ENCODE measurements at places on chromosomes 5 and 9.

- H3K4me3 ChIP-seq: no peak overlapping the region
- 0 out of 2 replicates have a peak, but pooled peaks cover 1% of the 10 kb centered on the region for H3K4me1 ChIP-seq
- H3K27me3 ChIP-seq: no peaks in the 10 kb centered on the region
- no peaks in the 10 kb centered on the region for H3K36me3 ChIP-seq
- DNase-seq: no peak
Measured at GRCh38 chr9:23551311-23551721, 274.7 kb downstream of the ELAVL2 start.

- H3K27me3 ChIP-seq: no peaks in the 10 kb centered on the region
- H3K27ac ChIP-seq: no peak overlapping the region
- H3K4me1 ChIP-seq: no peaks in the 10 kb centered on the region
- H3K36me3 ChIP-seq: no peaks in the 10 kb centered on the region
- no peak overlapping the region for H3K4me3 ChIP-seq
Measured at GRCh38 chr5:79577693-79578092, 34.5 kb upstream of the TENT2 start.

DNA sequence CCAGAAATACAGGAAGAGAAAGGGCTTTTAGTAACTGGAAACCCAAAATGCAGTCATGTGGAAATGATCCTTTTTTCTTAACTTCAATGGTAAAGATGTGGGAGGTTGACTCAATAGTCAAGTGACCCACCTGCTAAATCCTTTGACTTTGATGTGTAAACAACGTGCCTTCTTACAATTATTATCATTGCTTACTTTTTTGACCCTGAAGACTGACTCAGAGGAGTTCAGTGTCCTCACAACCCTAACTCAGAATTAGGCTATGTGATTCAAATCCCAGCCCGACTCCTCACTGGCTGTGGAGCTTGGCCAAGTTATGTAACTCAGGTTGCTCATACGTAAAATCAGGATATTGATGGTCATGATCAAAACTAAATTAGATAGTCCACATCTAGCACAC, 27.9 kb downstream of the ANXA1 start:
- no peak overlapping the region for H3K4me3 ChIP-seq
- H3K4me1 ChIP-seq: 0 out of 2 replicates have a peak, but pooled peaks cover 1% of the 10 kb centered on the region
- no peaks in the 10 kb centered on the region for H3K27me3 ChIP-seq

DNA sequence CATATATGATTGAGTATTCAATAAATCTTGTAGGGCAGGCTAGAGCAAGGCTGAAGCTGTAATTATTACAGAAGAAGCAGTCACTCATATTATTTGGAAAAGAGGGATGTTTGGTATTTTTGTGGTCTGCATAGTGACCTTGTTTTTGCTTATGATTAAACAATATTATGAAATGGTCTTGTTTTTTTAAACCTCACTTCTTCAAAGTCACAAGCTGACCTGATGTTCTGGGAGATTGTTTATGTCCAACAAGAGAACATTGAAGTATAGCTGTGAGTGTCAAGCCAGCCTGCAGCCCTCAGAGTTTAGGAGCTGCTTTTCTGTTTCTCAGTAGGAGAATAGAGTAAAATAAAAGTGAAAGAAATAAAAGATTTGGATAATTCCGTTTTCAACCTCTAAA, 342.2 kb downstream of the LRRC70 start:
- no peaks in the 10 kb centered on the region for H3K27me3 ChIP-seq
- no peaks in the 10 kb centered on the region for H3K4me1 ChIP-seq
- no peak overlapping the region for H3K27ac ChIP-seq
- no peaks in the 10 kb centered on the region for H3K36me3 ChIP-seq
- DNase-seq: no peak
- no peak overlapping the region for H3K4me3 ChIP-seq

- H3K27me3 ChIP-seq: peaks cover 12% of the 10 kb centered on the region
- no peak overlapping the region for H3K4me3 ChIP-seq
- H3K4me1 ChIP-seq: no peaks in the 10 kb centered on the region
- H3K27ac ChIP-seq: no peak overlapping the region
- DNase-seq: no peak
Measured at GRCh38 chr5:140141241-140141640, 15.5 kb downstream of the IGIP start.

GRCh38 chr9:111700776-111701175, 39.4 kb downstream of the GNG10 start:
- no peak for DNase-seq
- no peaks in the 10 kb centered on the region for H3K4me1 ChIP-seq
- H3K4me3 ChIP-seq: no peak overlapping the region
- no peak overlapping the region for H3K27ac ChIP-seq
- H3K36me3 ChIP-seq: no peaks in the 10 kb centered on the region

GRCh38 chr9:127319366-127320114, 55.0 kb downstream of the GARNL3 start:
- no peak overlapping the region for H3K4me3 ChIP-seq
- no peak overlapping the region for H3K27ac ChIP-seq
- H3K36me3 ChIP-seq: no peaks in the 10 kb centered on the region
- H3K27me3 ChIP-seq: no peaks in the 10 kb centered on the region
- H3K4me1 ChIP-seq: no peaks in the 10 kb centered on the region

DNA sequence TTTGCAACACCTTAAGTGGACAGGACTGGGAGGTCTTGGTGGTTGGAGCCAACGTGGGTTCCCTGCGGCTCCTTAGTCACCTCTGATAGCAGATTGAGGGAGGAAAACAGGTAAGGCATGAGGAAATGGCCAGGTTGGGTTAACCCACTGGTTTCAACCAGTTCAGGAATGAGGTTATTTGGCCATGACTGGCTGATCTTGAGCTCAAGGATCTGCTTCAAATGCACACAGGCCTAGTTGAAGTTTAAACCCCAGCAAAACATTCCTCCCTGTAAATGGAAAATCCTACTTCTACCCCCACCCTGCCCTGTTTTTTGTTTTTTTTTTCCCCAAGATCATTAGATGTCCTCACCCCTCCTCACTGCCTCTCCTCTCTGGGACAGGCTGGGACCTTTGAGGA, 3.2 kb upstream of the NUP214 start:
- peaks cover 17% of the 10 kb centered on the region for H3K36me3 ChIP-seq
- no peaks in the 10 kb centered on the region for H3K4me1 ChIP-seq
- no peak overlapping the region for H3K4me3 ChIP-seq
- H3K27me3 ChIP-seq: no peaks in the 10 kb centered on the region
- DNase-seq: no peak

DNA sequence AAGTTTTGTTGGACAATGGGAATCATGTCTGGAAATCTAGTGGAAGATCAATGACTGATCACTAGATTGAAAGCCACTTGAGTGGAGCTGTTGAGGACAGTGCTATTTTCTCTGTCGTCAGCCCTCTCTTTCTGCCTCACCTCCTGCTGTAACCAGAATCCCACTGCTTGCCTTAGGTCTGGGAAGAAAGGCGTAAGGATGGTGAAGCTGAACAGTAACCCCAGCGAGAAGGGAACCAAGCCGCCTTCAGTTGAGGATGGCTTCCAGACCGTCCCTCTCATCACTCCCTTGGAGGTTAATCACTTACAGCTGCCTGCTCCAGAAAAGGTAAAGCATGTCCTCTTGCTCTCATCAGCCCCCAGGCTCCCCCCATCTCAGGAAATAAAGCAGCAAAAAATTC, 1.1 kb downstream of the NSG2 start:
- no peak overlapping the region for H3K4me3 ChIP-seq
- H3K4me1 ChIP-seq: no peaks in the 10 kb centered on the region
- no peak overlapping the region for H3K27ac ChIP-seq
- no peaks in the 10 kb centered on the region for H3K36me3 ChIP-seq

DNA sequence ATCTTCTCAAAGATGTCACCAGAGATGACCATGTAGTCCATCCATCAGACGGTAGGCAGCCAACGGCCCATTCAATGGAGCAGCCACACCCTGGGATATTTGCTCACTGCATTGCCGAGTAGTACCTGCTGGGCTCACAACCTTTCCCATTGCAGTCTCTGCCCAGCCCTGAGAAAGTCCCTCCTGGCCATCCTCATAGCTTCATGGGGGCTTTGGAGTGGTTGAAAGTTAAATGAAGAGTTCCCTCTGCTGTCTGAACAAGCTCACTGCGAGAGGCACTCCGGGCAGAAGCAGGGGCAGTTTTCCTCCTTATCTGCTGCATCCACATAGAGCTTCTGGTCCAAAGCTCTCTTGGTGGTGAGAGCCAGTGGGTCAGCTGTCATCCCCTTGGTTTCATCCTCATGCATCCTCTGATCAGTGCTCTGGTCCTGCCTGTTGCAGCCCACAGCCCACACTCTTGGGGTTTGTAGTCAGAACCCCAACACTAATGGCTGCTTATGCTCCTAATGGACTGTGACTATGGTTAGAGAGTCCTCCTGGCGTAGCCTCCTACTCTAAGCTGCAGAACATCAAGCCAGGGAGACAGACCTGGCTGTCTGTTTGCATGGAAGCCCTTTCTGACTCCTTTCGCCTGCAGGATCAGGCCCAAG, 23.3 kb downstream of the TNFSF8 start:
- H3K27ac ChIP-seq: no peak overlapping the region
- no peak overlapping the region for H3K4me3 ChIP-seq
- DNase-seq: peak; percentile 58
- no peaks in the 10 kb centered on the region for H3K36me3 ChIP-seq

- DNase-seq: no peak
- H3K4me1 ChIP-seq: peaks cover 7% of the 10 kb centered on the region
- H3K27ac ChIP-seq: no peak overlapping the region
- no peaks in the 10 kb centered on the region for H3K27me3 ChIP-seq
Measured at GRCh38 chr9:116476935-116477381, 210.1 kb upstream of the TRIM32 start.

DNA sequence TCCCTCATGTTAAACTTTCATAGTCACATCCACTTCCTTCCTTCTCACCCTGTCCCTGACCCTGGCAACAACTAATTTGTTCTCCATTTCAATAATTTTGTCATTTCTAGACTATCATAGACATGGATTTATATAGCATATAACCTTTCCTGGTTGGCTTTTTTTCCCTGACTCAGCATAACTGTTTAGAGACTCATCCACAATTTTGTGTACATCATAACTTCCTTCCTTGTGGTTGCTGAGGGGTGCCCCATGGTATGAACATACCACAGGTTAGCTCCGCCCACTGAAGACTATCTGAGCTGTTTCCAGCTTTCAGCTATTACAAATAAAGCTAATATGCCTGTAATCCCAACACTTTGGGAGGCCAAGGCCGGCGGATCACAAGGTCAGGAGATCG, 137.3 kb downstream of the PHF2 start:
- no peak overlapping the region for H3K4me3 ChIP-seq
- DNase-seq: no peak
- no peaks in the 10 kb centered on the region for H3K36me3 ChIP-seq
- H3K4me1 ChIP-seq: no peaks in the 10 kb centered on the region

DNA sequence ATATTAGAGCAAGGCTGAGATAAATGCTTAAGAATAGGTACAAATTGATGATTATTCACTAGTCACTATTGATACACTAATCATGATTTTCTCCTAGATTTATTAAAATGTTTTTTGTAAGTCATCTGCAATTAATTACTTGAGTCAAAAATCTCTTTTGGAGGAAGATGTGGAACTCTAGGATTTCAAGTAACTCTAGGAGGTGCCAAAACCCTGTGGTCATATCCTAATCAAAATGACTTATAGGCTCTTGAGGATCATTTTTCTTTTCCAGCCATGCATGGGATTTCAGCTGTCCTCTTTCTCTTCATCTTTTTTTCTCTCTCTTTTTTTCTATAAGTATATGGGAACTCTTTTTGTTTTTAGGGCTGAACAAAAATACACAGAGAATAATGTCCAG, 141.8 kb upstream of the CD180 start:
- DNase-seq: no peak
- no peaks in the 10 kb centered on the region for H3K27me3 ChIP-seq
- no peak overlapping the region for H3K4me3 ChIP-seq
- no peaks in the 10 kb centered on the region for H3K4me1 ChIP-seq
- no peak overlapping the region for H3K27ac ChIP-seq
- H3K36me3 ChIP-seq: no peaks in the 10 kb centered on the region

DNA sequence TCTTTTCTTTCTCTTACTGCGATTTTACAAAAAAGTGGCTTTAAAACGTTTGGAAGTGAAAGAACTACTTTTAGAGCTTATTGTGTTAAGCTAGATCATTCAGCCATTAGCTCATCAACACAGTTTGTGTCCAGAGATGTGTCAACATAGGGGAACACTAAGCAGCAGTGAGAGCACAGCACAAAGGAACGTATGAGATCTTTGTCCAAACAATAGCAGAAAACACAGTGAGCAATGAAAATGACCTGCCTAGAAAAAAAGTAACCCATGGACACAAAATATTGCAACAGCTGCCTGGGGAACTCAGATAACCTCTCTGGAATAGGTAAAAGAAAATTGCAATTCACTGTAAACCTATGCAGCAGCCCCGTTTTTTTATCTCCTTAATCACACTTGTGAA, 372.5 kb downstream of the ARHGEF28 start:
- no peak overlapping the region for H3K4me3 ChIP-seq
- H3K27ac ChIP-seq: no peak overlapping the region
- H3K36me3 ChIP-seq: no peaks in the 10 kb centered on the region
- no peak for DNase-seq
- H3K4me1 ChIP-seq: no peaks in the 10 kb centered on the region
- H3K27me3 ChIP-seq: no peaks in the 10 kb centered on the region

DNA sequence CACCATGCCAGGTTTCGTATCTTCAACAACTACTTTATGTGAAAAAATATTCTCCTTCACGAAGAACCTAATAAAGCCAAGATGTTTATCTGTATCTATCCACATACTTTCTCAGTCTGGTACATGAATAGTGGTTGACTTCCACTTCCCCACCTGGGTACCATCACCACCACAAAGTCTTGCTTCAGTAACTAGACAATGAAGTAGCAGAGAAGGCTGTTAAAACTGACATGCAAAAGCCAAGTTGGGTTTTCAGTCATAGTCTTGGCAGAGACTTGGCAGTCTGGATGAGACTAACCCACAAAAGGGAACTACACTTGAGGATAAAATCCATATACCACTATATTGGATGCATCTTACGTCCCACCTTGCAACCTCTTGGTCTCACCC, 5.0 kb downstream of the P4HA2 start:
- H3K36me3 ChIP-seq: no peaks in the 10 kb centered on the region
- H3K27me3 ChIP-seq: peaks cover 2% of the 10 kb centered on the region
- no peak overlapping the region for H3K4me3 ChIP-seq
- no peak for DNase-seq
- H3K4me1 ChIP-seq: peaks cover 4% of the 10 kb centered on the region

DNA sequence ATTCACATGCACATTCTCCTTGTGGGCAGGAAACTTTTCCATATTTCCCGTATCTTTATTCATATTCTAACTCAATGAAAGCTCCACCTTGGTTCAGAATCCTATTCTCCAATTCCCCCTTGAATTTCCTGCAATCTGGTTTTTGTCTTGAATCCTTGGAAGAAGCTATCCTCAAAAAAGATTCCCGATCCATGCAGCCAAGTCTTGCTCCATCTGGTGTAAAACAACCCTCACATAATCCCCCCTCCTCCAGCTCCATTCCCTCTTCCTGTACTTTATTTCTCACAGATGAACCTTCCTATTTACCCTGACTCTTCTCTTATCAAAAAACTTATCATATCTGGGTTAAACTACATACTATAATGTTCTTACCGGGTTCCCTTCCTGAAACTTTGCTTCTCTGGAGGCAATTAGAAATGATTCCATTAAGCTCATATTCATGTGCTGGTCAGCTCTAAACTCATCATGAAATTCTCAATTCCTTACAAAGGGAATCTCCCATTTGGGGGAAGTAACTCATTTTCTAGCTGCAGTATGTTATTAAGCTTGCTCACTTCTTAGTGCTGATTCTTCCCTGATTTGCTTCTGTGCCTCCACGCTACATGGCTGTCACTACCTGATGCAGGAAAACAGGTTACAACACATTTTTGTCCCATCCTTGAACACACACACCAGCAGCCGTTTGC, 81.7 kb downstream of the GNAQ start:
- no peak overlapping the region for H3K4me3 ChIP-seq
- H3K27ac ChIP-seq: no peak overlapping the region
- no peaks in the 10 kb centered on the region for H3K36me3 ChIP-seq
- H3K4me1 ChIP-seq: 0 out of 2 replicates have a peak, but pooled peaks cover 3% of the 10 kb centered on the region
- H3K27me3 ChIP-seq: no peaks in the 10 kb centered on the region
